ENCODE measurements at places on chromosomes 16 and 17. TPM values are rescaled to one million over a fixed set of nuclear protein-coding genes. Genes with fewer than 3 reads are reported as not detected.

The SLC12A3 gene
- not detected for total RNA-seq

The PRDM7 gene
- total RNA-seq: not detected

The MYH13 gene
- total RNA-seq: not detected

The KRT40 gene
- 0.14 TPM for total RNA-seq

The GEMIN4 gene
- total RNA-seq: 25.5 TPM

The MOSMO gene
- total RNA-seq: 13.6 TPM

The IL21R gene
- 0.14 TPM for total RNA-seq

The RNF222 gene
- total RNA-seq: not detected

The TMEM100 gene
- total RNA-seq: 3.4 TPM

The RTN4RL1 gene
- not detected for total RNA-seq

The GJD3 gene
- 3.9 TPM for total RNA-seq

The MYLK3 gene
- 0.14 TPM for total RNA-seq

The ITPRIPL2 gene
- total RNA-seq: 31.7 TPM

The KRT33B gene
- total RNA-seq: not detected

The CES1 gene
- 0.22 TPM for total RNA-seq

The NDUFAF8 gene
- 69.6 TPM for total RNA-seq

The MFAP4 gene
- total RNA-seq: 4.0 TPM

The CA7 gene
- total RNA-seq: not detected

The CACNG1 gene
- total RNA-seq: not detected

The TNK1 gene
- 0.22 TPM for total RNA-seq

The TSC2 gene
- 70.2 TPM for total RNA-seq

The HS3ST3A1 gene
- total RNA-seq: 26.3 TPM

The GAS2L2 gene
- not detected for total RNA-seq

The LRRC75A gene
- total RNA-seq: 0.72 TPM

The LRRC37B gene
- total RNA-seq: 9.6 TPM

The RPRML gene
- total RNA-seq: not detected

The KCNG4 gene
- total RNA-seq: not detected

The SLC9A5 gene
- 1.6 TPM for total RNA-seq

The KRTAP4-11 gene
- total RNA-seq: not detected

The MT3 gene
- total RNA-seq: not detected

The C16orf54 gene
- not detected for total RNA-seq
